ENCODE measurements at places on chromosomes 4 and X.

GRCh38 chr4:87007528-87008446, 73.0 kb downstream of the AFF1 start:
- DNase-seq, result no peak

- no peak for DNase-seq
These were observed 102.9 kb downstream of the LIMCH1 start for GRCh38 chr4:41640906-41641305.

GRCh38 chrX:619812-620531, 10.6 kb upstream of the SHOX start:
- DNase-seq, result no peak

GRCh38 chr4:68951806-68952585, 392 bp upstream of the UGT2A3 start:
- no peak for DNase-seq

- no peak for DNase-seq
These were observed 100.9 kb downstream of the LCORL start for GRCh38 chr4:17920681-17921080.

- no peak for DNase-seq
These were observed 28.4 kb upstream of the NLGN4X start for GRCh38 chrX:6257025-6257424.

GRCh38 chr4:3183008-3183407, 66.0 kb upstream of the MSANTD1 start:
- no peak for DNase-seq

DNA sequence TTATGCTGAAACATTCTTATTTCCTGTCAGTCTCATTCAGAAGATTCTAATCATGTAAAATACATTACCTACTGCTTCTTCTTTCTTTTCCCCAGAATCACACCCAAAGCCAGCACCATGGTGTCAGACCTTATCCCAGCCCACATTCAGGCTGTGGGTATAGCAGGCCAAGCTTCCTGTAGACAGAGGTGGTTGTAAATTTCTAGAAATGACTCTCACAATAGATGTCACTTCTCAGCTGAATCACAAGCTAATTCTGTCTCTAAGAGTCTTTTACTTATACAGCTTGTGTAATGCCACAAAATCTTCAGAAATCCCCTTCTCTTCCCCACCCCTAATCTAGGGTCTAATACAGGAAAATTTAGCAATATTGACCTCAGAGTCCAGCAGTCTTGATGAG, 239.6 kb downstream of the PARM1 start:
- no peak for DNase-seq

- DNase-seq, result no peak
These were observed 125.3 kb upstream of the CLNK start for GRCh38 chr4:10809905-10810304.

DNA sequence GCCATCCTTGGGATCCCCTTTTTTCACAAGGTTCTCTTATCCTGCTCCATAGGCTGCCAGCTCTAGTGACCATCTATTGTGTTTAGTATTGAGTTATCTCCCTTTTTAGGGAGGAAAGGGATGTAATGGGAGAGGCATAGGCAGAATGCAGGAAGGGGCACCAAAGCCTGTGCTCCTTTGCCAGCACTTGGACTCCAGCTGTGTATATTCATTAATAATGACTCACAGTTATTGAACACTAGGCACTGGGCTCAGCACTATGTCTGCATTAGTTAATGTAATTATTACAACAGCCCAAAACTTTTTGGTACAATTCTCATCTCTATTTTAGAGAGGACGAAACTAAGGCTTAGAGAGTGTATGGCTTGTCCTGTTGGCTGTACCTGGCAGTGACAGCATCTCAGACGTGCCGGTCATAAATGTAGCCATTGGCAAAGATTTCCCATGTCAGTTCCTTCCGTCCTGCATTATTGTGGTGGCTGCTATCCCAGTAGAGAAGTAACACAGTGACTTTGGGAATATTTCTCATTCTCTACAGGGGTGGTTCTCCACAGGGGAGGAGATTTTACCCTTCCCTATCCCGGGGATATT, 90.3 kb downstream of the AFF1 start:
- no peak for DNase-seq

DNA sequence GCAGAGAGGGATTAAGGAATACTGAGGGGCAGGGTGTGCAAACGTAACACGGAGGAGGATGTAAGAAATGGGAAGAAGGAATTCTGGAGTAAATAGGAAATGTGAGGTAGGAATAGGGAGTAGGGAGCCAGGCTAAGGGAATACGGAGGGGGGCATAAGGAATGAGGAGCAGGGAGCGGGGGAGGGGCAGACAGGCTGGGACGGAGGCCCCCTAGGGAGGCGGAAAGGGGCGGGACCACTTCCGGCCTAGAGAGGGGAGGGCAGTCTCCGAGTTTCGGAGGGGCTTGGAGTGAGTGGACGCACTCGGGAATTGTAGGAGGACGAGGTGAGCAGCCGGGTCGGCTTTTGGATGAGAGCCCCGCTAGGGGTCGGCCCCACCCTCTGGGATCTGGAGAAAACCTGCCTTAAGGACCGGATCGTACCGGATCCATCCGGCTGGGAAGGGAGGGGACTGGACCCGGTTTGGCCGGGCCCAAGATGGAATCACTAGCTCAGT, 612 bp downstream of the MAGED2 start:
- peak; percentile 56 for DNase-seq

DNA sequence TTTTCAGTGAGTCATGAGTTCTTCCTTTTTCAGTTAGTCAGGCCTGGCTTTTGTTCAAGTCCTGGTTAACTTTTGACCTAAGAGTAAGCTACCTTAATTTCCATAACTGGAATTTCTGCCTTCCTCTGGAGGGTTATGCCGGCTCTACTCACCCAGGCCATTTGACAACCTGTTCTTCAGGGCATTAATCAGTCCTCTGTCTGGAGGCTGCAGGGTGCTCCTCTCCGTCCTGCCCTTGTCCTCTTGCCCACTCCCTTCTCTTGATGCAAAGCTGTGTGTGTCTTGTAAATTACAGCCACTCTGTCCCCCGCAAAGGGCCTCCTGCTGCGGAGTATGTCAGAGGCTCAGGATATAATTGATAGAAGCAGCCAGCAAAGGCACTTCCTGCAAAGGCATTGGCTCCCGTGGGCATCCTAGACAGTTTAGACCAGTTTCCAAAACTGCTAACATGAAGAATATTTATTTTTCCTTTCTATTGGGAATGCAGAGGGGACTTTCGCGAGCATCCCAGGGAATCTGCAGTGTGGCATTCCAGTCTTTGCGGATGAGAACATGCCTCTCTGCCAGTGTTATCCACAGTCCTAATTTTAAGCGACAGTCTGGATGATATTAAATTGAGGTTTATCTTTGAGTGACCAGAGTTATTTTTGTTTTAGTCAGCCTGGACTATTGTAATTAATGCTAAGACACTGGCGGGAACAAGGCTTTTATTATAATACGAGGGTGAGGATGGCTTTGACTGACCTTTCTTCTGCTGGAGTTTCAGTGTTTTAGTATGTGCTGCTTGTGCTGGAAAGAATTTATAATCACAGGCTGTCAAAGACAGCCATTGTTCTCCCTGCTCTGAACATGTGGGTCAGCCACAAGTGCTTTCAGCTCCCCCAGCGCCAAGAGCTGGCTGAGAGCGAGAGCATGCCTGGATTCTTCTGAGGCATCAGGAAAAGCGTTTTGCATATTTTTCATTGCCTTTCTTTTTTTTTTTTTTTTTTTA, 74.2 kb downstream of the LIMCH1 start:
- DNase-seq, result peak; percentile 96

DNA sequence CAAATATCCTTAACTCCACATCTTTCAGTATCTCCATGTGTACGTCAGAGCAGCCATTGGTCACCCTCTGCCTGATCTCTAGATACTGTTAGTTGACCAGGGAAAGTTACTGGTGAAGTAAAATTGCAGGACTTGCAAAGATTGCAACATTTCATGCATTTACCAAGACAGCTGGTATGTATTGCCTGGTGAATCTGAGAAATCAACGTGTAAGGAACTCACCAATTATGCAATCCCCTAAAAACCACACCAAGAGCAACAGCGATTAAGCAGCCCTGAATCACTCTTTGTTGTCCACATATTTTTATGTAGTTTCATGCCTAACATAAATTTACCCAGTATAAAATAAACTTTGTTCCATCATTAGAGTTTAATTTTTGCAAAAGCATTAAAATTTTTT, 271.2 kb downstream of the NLGN4X start:
- DNase-seq, result no peak

- no peak for DNase-seq
These were observed 36.5 kb upstream of the RASL11B start for GRCh38 chr4:52825460-52826090.

GRCh38 chrX:51461053-51462044, 35.0 kb downstream of the NUDT11 start:
- DNase-seq, result no peak

GRCh38 chr4:111214371-111214770, 591.5 kb upstream of the PITX2 start:
- DNase-seq, result no peak

DNA sequence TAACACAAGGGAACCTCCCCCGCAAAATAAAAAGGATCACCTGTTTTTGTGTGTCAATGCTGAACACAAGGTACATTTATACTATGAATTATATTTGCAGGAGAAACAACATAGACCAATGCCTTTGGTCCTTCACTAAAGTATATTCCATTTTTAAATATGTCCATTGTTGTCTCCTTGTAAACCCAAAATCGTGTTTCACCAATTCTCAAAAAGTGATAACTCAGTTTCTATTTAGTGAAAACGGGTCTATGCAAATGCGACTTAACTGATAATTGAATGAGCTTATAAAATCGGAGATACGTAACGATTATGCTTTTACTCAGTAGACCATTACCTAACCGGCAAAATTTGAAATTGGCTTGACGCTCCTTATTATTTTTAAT, 2.1 kb downstream of the BRWD3 start:
- DNase-seq, result peak; percentile 63

DNA sequence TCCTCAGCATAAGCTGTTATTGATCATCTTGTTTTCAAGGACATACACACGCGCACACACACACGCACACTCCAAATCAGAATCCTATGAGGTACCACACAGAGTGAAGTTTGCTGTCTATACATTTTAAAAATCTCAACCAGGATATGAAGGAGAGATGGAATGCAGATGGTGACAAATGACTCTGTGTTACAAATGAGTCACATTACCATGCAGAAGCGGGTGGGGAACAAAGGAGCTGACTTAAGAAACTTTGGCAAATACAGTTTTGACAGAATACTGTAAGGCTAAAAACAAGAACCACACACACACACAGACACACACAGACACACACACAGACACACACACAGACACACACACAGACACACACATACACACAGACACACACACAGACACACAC, 81.7 kb downstream of the RELL1 start:
- DNase-seq, result no peak

GRCh38 chr4:114603497-114603896, 4.9 kb downstream of the UGT8 start:
- DNase-seq, result no peak

DNA sequence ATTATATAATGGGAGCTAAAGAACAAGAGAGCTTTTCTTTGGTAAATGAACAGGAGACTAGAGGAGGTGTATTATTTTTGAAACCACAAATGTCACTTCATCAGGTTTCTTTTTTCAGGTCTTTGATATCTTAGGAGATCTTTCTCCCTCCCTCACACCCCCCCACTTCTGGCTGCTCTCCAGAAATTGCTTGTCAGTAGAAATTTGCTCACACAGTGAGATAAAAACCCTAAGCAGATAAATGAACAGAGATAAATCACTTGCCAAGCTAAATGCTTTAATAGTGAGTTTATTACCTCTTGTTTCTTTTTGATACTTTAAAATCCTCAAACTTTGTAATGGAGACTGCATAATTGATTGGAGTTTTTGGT, 421.2 kb upstream of the TENM3 start:
- DNase-seq, result no peak

GRCh38 chr4:186823989-186824388, 100.3 kb upstream of the FAT1 start:
- no peak for DNase-seq

DNA sequence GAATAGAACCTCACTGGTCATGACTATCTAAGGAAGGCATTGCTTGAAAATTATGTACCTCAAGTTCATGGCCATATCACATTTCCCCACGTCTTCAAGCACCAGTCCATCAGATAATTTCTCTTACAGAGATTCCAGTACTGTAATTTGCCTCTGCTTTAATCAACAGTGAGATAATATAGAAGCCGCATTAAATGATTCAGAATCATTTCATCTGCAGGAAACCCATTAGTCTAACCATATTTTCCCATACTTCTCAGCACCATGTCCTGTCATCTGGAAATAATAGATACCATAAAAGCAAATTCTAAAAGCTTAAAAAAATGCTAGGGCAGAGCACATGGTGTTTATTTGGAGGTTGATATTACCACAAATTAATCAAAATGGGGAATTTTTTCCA, 310.3 kb upstream of the SLIT2 start:
- no peak for DNase-seq

GRCh38 chrX:86696951-86697350, 548.7 kb downstream of the DACH2 start:
- DNase-seq, result no peak

GRCh38 chr4:29560452-29560851, 1159.7 kb upstream of the PCDH7 start:
- DNase-seq, result no peak

- no peak for DNase-seq
These were observed 13.7 kb downstream of the NEIL3 start for GRCh38 chr4:177323416-177323815.

GRCh38 chrX:826448-826847, 195.9 kb downstream of the SHOX start:
- no peak for DNase-seq

DNA sequence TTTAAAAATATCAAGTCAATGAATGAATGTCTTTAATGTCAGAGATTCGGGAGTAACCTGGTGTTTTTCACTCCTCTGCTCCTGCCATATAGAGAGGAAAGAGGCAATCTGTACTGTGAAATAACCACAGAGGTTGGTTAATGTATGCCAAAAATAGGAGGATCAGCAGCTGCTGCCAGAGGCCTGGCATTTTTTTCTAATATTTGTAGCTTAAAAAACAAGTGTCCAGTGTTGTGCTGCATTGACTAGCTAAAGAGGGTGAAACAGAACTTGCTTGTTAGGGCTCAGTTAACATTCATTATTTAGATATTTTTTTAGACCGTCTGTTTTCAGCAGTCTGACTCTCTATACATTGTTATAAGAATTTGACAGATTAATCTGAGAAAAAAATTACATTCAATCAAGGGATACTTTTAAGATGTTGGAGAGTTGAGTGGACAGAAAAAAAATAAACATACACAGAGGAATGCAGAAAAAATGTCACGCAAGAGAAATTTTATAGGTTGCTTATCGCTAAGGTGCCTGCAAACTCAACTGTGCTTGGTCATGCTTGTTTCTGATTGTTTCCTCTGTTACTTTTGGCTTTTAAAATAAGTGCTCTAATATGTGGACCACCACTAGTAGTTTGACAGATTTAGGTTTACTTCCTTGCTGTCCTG, 392.3 kb upstream of the GALNT7 start:
- DNase-seq, result no peak

DNA sequence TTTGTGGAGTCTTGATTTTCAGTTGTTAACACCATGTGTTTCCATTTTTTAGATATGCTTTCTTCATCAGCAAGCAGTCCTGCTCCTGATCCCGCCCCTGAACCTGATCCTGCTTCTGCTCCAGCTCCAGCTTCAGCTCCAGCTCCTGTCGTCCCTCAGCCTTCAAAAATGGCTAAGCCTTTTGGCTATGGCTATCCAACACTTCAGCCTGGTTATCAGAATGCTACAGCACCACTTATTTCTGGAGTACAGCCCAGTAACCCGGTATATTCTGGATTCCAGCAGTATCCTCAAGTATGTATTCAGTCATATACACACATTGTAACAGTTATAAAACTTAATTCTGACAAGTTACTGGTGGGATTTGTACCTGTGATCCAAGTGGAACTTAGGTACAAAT, 60.9 kb downstream of the SEC24B start:
- no peak for DNase-seq

GRCh38 chr4:142322996-142323395, 523.1 kb downstream of the INPP4B start:
- DNase-seq, result no peak

All from hippocampal formation (tissue), 2 donors.